ENCODE measurements at places on chromosomes 11 and 22.
A peak's percentile ranks its signal among the peaks of the same experiment; 100 is the strongest.

- no peak for DNase-seq
These were observed 2.9 kb upstream of the FBLN1 start for GRCh38 chr22:45499746-45500145.

DNA sequence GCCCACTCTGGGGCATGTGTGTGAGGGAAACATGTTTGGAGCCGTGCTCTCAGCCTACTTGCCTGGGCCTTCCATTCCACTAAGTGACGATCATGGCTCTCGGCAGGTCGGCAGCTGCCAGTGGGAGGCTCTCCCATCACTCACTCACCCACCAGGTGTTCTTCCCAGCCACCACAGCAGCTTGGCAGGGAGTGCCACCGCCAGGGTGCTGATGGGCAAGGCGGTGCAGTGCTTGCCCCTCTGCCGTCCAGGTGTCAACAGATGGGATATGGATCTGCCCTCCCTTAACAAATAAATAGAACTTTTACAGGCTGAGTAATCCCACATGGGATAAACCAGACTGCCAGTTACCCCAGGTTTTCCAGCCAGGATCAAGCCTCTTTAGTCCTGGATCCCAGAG lies 205.5 kb upstream of the TMEM45B start:
- DNase-seq, result no peak

DNA sequence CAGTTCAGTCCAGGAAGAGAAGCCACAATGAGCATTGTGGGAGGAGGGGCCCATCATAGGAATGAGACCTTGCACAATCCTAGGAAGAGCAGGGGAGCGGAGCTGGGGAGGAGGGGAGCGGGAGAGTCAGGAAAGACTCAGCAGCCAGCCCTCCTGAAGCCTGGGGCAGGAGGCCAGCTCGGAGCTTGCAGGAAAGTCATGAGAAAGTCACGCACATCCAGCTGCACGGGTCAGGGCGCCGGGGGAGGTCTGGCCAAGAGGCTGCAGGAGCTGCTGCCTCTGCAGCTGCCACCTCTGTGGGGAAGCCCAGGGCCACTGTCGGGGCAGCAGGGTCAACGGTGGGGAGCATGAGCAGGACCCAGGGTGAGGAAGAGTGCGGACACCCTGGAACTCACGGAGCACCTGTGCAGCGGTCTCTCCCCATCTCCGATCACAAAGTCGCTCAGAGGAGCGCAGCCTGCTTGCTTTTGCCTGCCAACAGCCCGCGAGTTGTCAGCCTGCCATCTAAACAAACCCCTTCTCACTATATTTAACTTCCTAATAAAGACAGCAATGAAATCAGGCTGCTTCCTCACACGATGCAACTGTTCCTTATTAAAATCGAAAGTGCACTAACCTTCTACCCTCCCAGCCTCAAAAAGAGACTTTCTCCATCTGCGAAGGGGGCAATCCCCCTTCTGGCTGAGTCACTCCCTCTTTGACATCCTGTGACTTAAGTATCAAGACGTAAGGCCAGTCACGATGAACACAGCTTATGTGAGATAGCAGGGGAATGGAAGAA lies 52.9 kb upstream of the RTL6 start:
- DNase-seq, result no peak

DNA sequence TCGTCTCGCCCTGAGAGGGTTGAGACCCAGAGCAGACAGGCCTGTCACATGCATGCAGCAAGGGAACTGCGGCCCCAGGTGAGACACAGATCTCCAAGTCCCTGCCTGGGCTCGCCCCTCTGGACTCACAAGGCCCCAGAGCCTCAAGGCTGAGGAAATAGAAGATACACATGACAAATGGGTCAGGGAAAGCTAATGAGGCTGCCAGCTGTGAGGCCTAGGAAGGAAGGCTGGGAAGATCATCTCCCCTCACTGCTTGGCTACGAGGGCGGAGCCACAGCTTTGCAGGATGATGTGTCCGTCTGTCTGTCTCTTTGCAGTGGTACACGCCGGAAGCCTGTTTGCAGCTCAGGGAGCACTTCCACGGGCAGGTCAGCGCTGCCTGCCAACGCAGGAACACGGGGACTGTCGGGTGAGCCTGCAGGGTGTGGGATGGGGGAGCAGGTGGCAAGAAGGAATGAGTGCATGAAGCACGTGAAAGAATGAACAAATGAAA lies 4.5 kb downstream of the RAB36 start:
- DNase-seq, result no peak

- no peak for DNase-seq
These were observed 143.2 kb downstream of the OPCML start for GRCh38 chr11:133388975-133389568.

DNA sequence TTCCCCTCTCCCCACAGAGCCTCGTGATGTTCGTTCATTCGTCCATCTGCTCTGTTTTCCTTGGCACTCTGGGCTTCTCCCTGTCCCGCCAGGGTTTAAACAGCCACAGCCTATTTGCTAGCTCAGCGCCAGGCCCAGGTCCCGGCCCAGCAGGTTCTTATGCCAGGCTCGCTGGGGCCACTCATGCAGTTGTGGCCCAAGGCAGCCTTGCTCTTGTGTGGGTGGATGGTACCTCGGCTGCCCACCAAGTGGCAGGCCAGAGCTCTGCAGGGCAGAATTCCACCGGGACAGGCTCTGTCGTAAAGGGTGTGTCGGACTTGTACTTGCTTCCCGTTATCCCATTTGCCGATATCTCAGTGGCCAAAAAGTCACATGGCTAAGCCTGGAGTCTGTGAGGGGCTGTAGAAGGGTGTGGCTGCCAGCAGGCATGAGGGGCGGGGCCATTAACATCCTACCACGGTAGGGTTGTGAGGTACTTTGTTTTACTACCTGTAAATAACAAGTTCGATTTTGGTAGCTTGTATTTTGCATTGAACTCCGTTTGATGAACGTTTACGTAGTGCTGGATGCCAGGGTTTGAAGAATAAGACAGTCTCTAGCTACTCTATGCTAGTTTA lies 7.9 kb downstream of the FAM118A start:
- DNase-seq, result peak; percentile 67

- no peak for DNase-seq
These were observed 3.8 kb downstream of the CD81 start for GRCh38 chr11:2380807-2381350.

DNA sequence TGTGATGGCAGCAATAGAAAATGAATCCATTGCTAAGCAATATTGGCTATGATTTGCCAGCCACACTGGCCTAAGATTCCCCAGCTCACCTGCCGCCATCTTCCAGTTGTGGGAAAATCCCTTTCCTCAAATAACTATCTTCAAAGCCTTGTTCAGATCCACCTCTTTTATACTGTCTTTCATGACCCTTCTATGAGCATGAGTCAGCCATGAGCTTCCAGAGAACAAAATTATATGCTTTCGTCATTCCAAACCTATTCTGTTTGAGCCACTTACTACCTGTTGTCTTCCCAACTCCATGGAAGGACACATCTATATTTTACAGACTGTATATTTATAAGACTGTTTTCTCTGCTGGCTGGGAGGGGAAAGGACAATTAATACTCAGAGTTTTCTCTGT lies 25.0 kb upstream of the PRSS23 start:
- no peak for DNase-seq

DNA sequence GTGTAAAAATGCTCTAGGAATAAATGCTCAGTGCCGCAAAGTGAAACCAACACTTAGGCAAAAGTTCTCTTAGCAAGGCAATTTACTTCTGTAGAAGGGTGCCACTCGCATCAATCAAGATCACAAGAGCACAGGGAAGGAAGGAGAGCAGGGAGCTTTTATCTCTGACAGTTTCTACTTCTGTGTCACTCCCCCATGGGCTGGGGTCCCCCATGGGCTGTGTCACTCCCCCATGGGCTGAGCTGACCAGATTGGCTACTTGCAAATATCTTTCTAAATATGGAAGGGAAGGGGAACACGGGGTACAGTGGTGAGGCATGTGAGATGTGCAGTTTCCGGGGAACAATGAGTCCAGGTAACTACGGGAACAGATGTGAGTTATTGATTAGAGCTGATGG lies 397 bp downstream of the OR52N2 start:
- DNase-seq, result no peak

Measured in thoracic aorta (tissue), 2 donors.